NCI-H2081 (cell line): ENCODE measurements at places on chromosomes 7 and 10.

- DNase-seq = no peak
Measured at GRCh38 chr10:78437998-78438906, 404.6 kb downstream of the RPS24 start.

GRCh38 chr7:71935674-71936073 is 476.5 kb downstream of the CALN1 start:
- DNase-seq = no peak

GRCh38 chr10:88150339-88150738 is 286.9 kb downstream of the PTEN start:
- DNase-seq = no peak

- DNase-seq = no peak
Measured at GRCh38 chr7:158284617-158285382, 302.8 kb downstream of the PTPRN2 start.

- DNase-seq = no peak
Measured at GRCh38 chr10:24152270-24152669, 56.7 kb upstream of the KIAA1217 start.

DNA sequence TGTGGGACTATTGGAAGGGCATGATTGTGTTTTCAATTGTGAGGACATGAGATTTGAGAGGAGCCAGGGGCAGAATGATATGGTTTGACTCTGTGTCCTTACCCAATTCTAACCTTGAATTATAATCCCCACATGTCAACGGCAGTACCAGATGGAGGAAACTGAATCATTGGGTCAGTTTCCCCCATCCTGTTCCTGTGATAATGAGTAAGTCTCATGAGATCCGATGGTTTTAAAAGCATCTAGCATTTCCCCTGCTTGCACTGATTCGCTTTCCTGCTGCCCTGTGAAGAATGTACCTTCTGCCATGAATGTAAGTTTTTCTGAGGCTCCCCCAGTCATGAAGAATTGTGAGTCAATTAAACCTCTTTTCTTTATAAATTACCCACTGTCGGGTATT is 1367.1 kb downstream of the XPNPEP1 start:
- no peak for DNase-seq

DNA sequence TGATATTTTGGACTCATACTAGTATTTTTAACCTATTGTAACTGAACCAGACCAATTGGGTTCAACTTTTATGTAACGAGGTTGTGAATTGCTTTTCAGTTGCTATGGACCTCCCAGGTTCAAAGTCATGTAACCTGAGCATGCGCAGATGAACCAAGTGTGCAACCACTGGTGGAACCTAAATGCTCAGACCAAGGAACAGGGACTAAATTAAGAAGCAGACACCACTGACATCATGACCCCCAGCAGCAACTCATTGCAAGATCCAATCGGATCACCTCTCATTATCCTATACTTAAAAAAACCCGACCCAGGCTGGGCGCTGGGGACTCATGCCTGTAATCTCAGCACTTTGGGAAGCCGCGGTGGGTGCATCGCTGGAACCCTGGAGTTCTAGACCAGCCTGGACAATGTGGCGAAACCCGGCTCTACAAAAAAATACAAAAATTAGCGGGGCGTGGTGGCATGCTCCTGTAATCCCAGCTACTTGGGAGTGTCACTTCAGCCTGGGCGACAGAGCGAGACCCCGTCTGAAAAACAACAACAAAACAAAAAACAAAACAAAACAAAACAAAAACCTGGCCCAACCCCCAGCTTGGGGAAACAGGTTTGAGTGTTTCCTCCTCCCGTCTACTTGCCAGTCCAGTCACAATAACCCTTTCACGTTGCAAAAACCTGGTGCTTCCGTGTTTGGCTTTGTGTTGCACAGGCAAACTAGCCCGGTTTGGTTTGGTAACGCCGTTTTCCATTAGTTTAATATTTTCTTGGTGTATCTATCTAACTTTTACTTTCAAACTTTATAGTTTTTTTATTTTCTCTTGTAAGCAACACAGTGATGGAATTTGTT is 11.3 kb upstream of the ZNF518A start:
- DNase-seq = no peak

- no peak for DNase-seq
Measured at GRCh38 chr7:38565289-38565688, 65.9 kb downstream of the AMPH start.

- no peak for DNase-seq
Measured at GRCh38 chr7:1255817-1256340, 23.2 kb downstream of the UNCX start.

DNA sequence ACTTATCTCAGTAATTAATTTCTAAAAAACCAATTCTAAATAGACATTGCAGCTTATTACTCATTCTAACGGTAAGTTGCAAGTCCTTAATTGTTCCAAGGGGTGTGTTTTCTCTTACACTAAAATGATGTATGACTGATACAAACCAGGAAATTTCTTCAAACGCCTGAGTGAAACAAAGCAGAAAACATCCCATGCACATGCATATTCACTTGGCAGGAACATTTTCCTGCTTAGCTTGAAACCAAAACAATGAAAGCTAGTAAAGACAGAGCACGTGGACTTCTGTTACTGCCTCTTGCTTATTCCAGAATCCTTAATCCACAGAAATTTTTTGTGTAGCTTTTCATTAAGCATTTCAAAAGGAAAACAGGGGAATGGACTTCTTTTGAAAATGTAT is 187.7 kb downstream of the MTERF1 start:
- no peak for DNase-seq
